ENCODE measurements at places on chromosomes 7 and 10. TPM values are rescaled to one million over a fixed set of nuclear protein-coding genes. Genes with fewer than 3 reads are reported as not detected.

The MAPK8 gene
- total RNA-seq = 65.0 TPM

GRCh38 chr10:84004221-84004620 lies 135.1 kb upstream of the GHITM start:
- no peak for DNase-seq

GRCh38 chr10:80413271-80413996 lies 5.1 kb downstream of the PRXL2A start:
- DNase-seq = no peak

- DNase-seq = no peak
Measured at GRCh38 chr7:37571806-37572205, 111.8 kb upstream of the GPR141 start.

DNA sequence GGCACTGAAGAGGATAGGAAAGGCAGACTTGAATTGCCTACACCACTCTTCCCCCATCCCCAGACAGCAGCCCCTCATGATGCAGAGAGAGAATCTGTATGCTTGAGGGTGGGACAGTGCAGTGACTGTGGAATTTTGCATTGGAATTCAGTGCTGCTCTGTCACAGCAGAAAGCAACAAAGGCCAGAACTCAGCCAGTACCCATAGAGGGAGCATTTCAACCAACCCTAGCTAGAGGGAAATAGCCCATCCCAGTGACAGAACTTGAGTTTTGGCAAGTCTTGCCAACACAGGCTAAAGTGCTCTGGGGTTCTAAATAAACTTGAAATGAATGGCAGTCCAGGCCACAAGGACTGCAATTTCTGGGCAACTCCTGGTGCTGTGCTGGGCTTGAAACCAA lies 80.4 kb downstream of the TES start:
- no peak for DNase-seq

The TAS2R38 gene
- total RNA-seq = not detected

The HOXA2 gene
- total RNA-seq = 33.9 TPM

GRCh38 chr7:111238886-111239285 lies 148.0 kb downstream of the LRRN3 start:
- no peak for DNase-seq

GRCh38 chr7:156656598-156656997 lies 16.0 kb downstream of the RNF32 start:
- no peak for DNase-seq

- no peak for DNase-seq
Measured at GRCh38 chr10:110993024-110993693, 73.8 kb downstream of the SHOC2 start.

The TEX47 gene
- not detected for total RNA-seq

DNA sequence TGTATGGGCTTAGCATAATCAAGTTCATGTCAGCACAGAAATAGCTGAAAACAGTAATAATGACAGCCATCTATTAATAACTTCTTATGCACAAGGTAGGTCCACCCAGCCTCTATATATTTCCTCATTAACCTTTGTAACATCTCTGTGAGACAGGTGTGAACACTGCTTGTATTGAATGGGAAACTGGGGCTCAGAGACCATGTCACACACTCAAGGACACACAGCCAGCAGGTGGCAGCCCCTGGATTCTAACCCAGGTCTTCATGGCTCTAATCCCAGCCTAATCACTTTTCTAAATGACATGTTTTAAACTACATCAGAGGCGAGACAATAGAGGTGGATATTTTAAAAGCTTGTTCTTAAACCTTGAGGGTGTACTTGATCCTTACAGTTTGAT lies 591.4 kb downstream of the PARD3 start:
- DNase-seq = no peak

DNA sequence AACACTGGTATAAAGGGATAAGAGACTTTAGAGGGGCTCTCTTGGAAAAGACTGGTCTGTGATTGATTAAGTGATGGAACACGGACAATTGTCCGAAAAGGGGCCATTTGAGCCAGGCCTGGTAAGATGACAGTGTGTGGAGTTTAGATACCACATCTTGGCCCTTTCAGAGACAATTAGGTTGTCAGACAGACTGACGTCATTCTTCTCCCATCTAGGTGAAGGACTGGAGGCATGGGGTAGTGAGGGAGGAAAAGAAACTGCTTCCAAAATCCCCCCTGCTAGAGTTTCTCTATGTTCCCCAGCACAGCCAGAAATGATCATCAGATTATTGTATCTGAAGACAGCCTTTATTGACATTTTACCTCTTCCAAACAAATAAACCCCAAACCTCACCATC lies 84.8 kb upstream of the MYO3A start:
- no peak for DNase-seq

DNA sequence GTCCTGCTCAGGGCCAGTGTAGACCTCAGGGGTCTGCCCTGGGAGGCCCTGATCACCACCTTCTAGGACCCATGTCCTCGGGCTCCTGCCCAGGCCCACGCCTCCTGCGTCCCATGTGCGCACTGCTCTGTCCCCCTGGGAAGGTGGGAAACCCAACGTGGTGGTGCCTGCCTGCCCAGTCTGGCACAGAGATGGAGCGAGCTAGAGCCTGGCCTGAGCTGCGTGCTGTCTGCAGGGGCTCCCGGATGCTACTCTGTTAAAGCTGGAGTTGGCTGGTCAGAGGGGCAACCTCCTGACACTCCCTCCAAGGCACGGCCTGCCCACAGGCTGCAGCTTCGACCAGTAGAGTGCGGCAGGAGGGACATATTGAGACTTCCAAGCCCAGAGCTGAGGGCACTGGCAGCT lies 171.7 kb downstream of the DNAJB6 start:
- peak; percentile 24 for DNase-seq

The AGBL3 gene
- 3.7 TPM for total RNA-seq

The RADIL gene
- 4.0 TPM for total RNA-seq

The TCAF2 gene
- 1.6 TPM for total RNA-seq

- DNase-seq = peak; percentile 72
Measured at GRCh38 chr7:117019786-117020590, 66.7 kb downstream of the ST7 start.

The KCND2 gene
- 3.7 TPM for total RNA-seq

The GIGYF1 gene
- total RNA-seq = 99.1 TPM

The STN1 gene
- 14.2 TPM for total RNA-seq

DNA sequence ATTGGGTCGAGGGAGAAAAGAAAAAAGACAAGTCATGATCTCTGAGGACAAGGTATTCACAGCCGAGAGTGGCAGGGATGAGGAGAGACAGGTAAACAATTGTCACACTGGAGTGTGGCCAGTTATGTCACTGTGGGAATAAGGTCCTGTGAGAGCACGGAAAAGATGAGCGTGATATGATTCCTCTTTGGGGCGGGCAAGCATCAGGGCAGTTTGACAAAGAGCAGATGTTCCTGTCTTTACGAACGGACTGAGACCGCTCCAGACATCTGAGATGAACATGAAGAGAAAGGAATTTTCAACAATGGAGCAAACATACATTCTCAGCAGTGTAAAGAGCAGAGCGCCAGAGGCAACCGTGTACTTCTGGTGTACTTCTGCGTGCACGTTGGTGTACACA lies 278.1 kb downstream of the DPP6 start:
- DNase-seq = no peak

The ITGA8 gene
- total RNA-seq = 19.2 TPM

GRCh38 chr7:16926283-16926682 lies 44.5 kb upstream of the AGR3 start:
- DNase-seq = no peak
